ENCODE measurements at places on chromosomes 2 and 18.

GRCh38 chr18:2423761-2424160, 147.5 kb downstream of the METTL4 start:
- no peak for DNase-seq

GRCh38 chr2:224645722-224646121, 60.6 kb upstream of the CUL3 start:
- DNase-seq, result no peak

DNA sequence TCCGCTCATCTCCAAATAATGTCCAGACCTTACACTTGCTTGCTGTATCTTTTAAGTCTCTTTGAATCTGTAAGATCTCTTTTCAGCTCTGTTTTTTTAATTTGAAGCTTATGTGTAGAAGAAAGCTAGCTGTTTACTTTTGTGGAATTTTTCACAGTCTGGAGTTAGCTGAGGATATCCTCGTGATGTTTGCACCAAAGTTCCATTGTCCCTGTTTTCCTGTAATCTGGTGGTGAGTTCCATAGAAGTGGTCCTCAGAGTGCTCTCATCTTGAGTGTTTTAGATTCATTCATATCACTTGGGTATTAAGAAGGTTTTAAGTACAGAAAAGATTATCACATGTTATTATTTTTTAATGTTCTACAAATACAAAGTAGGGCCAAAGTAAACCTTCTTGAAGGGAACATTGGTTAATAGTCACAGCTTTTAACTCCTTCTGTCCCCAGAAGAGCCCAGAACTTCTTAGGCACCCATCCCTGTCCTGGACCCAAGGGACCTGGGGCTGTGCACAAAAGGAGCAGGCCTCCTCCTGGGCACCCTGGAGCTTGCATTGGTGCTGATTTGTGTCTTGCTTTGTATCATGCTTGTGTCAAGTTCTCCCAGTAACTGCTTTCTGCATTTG, 15.0 kb downstream of the MLPH start:
- no peak for DNase-seq

DNA sequence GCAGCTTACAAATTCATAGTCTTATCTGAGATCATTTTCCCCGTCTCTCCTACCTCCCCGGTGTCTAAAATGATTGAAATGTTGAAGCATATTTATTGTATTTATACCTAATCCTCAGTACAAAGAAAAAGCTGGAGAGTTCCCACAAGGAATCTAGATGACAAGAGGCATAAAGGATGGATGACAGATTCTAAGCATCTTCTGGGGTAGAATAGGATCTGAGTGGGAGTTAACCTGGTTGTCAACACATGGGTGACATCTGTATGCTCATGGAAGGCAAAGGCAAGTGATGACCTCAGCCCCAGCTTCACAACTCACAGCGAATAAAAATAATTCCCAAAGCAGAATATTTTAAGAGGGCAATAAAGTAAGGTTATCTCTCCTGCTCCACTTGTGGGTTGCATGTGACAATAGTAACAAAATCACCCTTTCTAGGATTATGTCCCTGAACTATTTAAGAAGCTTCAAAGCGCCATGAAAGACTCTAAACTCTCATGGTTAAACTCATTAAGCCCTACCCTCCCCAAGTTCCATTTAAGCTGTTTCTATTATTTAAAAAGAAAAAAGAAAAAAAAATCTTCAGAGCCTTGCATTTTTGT, 32.2 kb downstream of the SGPP2 start:
- no peak for DNase-seq

- DNase-seq, result no peak
Measured at GRCh38 chr2:101047075-101047766, 45.1 kb downstream of the RPL31 start.

GRCh38 chr2:141508806-141509595, 621.8 kb downstream of the LRP1B start:
- no peak for DNase-seq
